ENCODE measurements at places on chromosomes 2 and 18.

GRCh38 chr2:182824767-182825158, 41.7 kb downstream of the FRZB start:
- H3K27me3 ChIP-seq = peaks cover 8% of the 10 kb centered on the region
- DNase-seq = no peak
- no peak overlapping the region for H3K4me3 ChIP-seq
- no peaks in the 10 kb centered on the region for H3K4me1 ChIP-seq

GRCh38 chr18:67525328-67526099, 9.0 kb upstream of the DSEL start:
- H3K36me3 ChIP-seq = no peaks in the 10 kb centered on the region
- no peaks in the 10 kb centered on the region for H3K4me1 ChIP-seq
- H3K4me3 ChIP-seq = no peak overlapping the region

DNA sequence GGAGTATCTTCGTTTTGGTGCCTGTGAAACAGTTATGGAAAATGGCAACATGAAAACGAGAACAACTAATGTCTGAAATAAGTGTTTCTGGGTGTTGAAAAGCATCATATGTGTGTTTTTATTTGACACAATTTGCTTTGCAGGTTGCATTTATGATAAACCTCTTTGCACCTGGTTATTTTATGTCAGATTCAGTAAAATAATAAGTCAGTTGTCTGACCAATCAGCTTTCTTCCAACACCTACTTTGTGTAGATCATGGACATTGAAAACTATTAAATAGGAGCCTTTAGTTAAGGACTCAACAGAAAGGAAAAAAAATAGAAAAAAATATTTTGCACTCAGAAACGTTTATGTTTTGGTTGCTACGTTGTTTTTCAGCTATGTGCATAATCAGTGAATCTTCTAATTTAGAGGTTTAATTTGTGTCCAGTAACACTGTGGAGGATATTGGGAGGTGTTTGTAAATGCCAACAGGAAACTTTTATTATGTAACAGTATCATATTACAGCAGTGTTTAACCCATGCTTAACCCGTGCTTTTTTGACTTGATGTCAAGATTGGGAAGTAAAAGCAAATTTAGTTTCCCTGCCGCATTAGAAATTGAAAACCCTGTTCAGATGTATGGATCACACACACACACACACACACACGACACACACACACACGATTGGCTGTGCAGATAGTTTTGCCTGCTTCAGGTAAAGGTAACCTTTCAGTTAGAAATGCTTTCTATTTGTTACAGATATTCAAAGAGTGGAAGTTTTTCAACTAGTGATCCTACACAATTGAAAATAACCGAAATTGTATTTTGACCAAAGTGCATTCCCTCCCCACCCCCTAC, 2.6 kb downstream of the PKP4 start:
- no peak overlapping the region for H3K27ac ChIP-seq
- H3K36me3 ChIP-seq = peaks cover 7% of the 10 kb centered on the region
- no peak overlapping the region for H3K4me3 ChIP-seq
- H3K4me1 ChIP-seq = peaks cover 25% of the 10 kb centered on the region
- no peak for DNase-seq

- peaks cover 9% of the 10 kb centered on the region for H3K4me1 ChIP-seq
- H3K27me3 ChIP-seq = peaks cover 9% of the 10 kb centered on the region
- no peak overlapping the region for H3K4me3 ChIP-seq
- peak; percentile 23 for DNase-seq
Measured at GRCh38 chr18:44637210-44638033, 43.3 kb upstream of the SETBP1 start.

GRCh38 chr2:231613331-231613662, 20.6 kb downstream of the TEX44 start:
- peak overlapping the region; percentile 77 for H3K4me3 ChIP-seq
- no peaks in the 10 kb centered on the region for H3K27me3 ChIP-seq
- peaks cover 59% of the 10 kb centered on the region for H3K4me1 ChIP-seq

- DNase-seq = no peak
- no peak overlapping the region for H3K27ac ChIP-seq
- H3K36me3 ChIP-seq = no peaks in the 10 kb centered on the region
- H3K4me1 ChIP-seq = peaks cover 4% of the 10 kb centered on the region
- H3K4me3 ChIP-seq = no peak overlapping the region
Measured at GRCh38 chr2:63667132-63667700, 78.5 kb downstream of the MDH1 start.

GRCh38 chr2:240126731-240127130, 9.4 kb downstream of the COPS9 start:
- H3K27ac ChIP-seq = no peak overlapping the region
- H3K4me3 ChIP-seq = no peak overlapping the region
- no peak for DNase-seq
- H3K4me1 ChIP-seq = peaks cover 4% of the 10 kb centered on the region
- no peaks in the 10 kb centered on the region for H3K27me3 ChIP-seq
- peaks cover 37% of the 10 kb centered on the region for H3K36me3 ChIP-seq

GRCh38 chr18:3623769-3624545, 174.0 kb downstream of the TGIF1 start:
- H3K4me3 ChIP-seq = peak overlapping the region; percentile 42
- peak overlapping the region; percentile 91 for H3K27ac ChIP-seq
- peak; percentile 68 for DNase-seq
- no peaks in the 10 kb centered on the region for H3K36me3 ChIP-seq
- peaks cover 39% of the 10 kb centered on the region for H3K4me1 ChIP-seq

GRCh38 chr18:48583573-48583972, 44.7 kb downstream of the CTIF start:
- no peak for DNase-seq
- no peak overlapping the region for H3K4me3 ChIP-seq
- peaks cover 3% of the 10 kb centered on the region for H3K4me1 ChIP-seq
- peaks cover 2% of the 10 kb centered on the region for H3K27me3 ChIP-seq
- H3K27ac ChIP-seq = no peak overlapping the region

- no peak for DNase-seq
- no peaks in the 10 kb centered on the region for H3K4me1 ChIP-seq
- H3K27me3 ChIP-seq = no peaks in the 10 kb centered on the region
- peaks cover 40% of the 10 kb centered on the region for H3K36me3 ChIP-seq
- no peak overlapping the region for H3K27ac ChIP-seq
Measured at GRCh38 chr2:62920070-62920469, 130.6 kb upstream of the OTX1 start.

GRCh38 chr2:99865818-99866676, 276.3 kb downstream of the AFF3 start:
- H3K4me3 ChIP-seq = no peak overlapping the region

GRCh38 chr2:20110876-20111275, 59.4 kb upstream of the LAPTM4A start:
- H3K27me3 ChIP-seq = peaks cover 19% of the 10 kb centered on the region
- no peak overlapping the region for H3K27ac ChIP-seq
- H3K4me1 ChIP-seq = no peaks in the 10 kb centered on the region
- no peak overlapping the region for H3K4me3 ChIP-seq

DNA sequence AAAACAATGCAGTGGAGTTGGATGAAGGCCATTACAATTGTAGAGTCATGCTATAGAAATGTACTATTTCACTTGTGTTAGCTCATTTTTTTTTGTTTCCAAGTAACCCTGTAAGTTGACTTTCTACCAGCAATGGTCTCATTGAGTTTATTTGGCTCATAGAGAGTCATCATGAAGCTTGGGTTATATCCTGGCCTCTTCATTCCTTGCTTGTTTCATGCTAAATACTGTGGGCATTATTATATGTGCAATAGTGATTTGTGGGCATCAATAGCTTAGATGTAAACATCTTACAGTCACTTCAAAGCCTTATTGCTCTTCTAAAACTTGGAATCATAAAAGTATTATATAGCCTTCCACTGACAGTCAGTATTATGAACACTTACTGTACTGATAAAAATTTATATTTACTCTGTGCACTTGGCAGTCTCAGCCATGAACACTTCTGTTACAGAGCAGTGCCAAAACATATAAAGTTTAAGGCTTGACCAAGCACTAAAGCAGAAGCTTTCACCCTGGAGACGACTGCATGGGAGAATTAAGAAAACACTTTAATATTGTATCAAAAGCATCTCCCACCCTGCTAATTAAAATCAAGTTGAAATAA, 751.2 kb downstream of the SATB2 start:
- no peak overlapping the region for H3K4me3 ChIP-seq
- no peak for DNase-seq
- no peak overlapping the region for H3K27ac ChIP-seq
- H3K4me1 ChIP-seq = no peaks in the 10 kb centered on the region
- H3K36me3 ChIP-seq = no peaks in the 10 kb centered on the region

DNA sequence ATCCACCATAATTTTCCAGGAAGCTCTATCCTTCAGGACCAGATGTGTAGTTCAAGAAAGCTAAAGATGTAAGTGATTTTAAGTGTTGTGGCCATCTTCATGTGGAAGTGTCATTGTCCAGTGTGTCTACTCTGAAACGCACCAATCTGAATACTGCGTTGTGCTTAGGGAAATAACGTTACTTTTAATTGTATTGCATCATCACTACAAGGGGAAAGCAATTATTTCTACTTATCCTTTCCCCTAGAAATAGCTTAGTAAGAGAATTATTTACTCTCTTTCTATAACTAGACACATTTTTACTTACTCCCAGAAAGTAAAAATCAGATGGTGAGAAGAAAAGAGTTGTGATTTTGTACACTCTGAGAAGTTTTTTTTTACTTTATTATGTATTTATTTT, 102.4 kb upstream of the DLGAP1 start:
- H3K27ac ChIP-seq = no peak overlapping the region
- no peaks in the 10 kb centered on the region for H3K4me1 ChIP-seq
- DNase-seq = no peak
- no peak overlapping the region for H3K4me3 ChIP-seq
- H3K27me3 ChIP-seq = no peaks in the 10 kb centered on the region

- peak; percentile 38 for DNase-seq
- peaks cover 11% of the 10 kb centered on the region for H3K4me1 ChIP-seq
- no peak overlapping the region for H3K4me3 ChIP-seq
- no peak overlapping the region for H3K27ac ChIP-seq
Measured at GRCh38 chr2:29920631-29921559, 491 bp downstream of the ALK start.

- H3K4me3 ChIP-seq = peak overlapping the region; percentile 83
- peaks cover 44% of the 10 kb centered on the region for H3K36me3 ChIP-seq
- DNase-seq = peak; percentile 77
- H3K27me3 ChIP-seq = no peaks in the 10 kb centered on the region
- H3K27ac ChIP-seq = peak overlapping the region; percentile 82
Measured at GRCh38 chr2:43225788-43226557, 433 bp downstream of the ZFP36L2 start.

GRCh38 chr2:83971547-83971946, 487.5 kb downstream of the SUCLG1 start:
- H3K4me3 ChIP-seq = no peak overlapping the region
- no peak overlapping the region for H3K27ac ChIP-seq

- DNase-seq = no peak
- no peaks in the 10 kb centered on the region for H3K36me3 ChIP-seq
- H3K4me3 ChIP-seq = no peak overlapping the region
- no peak overlapping the region for H3K27ac ChIP-seq
- peaks cover 29% of the 10 kb centered on the region for H3K4me1 ChIP-seq
Measured at GRCh38 chr2:207235621-207236020, 69.9 kb upstream of the KLF7 start.

DNA sequence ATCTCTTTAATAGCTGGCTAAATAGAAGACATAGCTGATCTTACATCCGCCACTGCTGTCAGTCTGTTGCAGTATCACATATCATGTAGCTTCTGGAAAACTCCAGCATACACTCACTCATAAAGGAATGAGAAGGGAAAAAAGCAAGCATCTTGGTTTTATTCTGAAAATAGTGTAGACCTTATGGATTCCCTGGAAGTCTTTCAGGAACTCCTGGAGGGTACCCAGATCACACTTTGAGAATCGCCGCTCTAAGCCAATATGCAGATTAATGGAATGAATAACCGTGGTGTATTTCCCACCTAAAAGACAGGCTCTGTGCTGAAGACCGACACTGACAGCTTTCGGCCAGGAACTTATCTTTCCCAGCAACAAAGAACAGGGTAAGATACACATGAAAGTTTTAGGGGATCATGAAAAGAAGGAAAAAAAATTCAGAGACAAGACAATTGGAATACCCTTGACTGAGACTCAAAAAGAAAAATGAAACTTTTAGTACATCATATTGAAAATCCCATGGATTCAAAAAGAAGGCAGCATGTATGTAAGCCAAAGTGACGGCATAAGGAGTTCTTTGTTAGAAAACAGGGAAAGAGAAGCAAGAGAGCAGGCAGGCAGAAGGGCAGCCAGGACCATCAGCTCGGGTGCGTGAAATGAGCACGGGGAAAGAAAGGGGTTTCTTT, 56.4 kb upstream of the SEC11C start:
- DNase-seq = no peak
- H3K4me1 ChIP-seq = peaks cover 12% of the 10 kb centered on the region
- H3K27ac ChIP-seq = no peak overlapping the region

- DNase-seq = no peak
- no peaks in the 10 kb centered on the region for H3K27me3 ChIP-seq
- H3K36me3 ChIP-seq = peaks cover 22% of the 10 kb centered on the region
- no peaks in the 10 kb centered on the region for H3K4me1 ChIP-seq
- no peak overlapping the region for H3K4me3 ChIP-seq
- no peak overlapping the region for H3K27ac ChIP-seq
Measured at GRCh38 chr2:29155578-29155977, 40.4 kb downstream of the CLIP4 start.

DNA sequence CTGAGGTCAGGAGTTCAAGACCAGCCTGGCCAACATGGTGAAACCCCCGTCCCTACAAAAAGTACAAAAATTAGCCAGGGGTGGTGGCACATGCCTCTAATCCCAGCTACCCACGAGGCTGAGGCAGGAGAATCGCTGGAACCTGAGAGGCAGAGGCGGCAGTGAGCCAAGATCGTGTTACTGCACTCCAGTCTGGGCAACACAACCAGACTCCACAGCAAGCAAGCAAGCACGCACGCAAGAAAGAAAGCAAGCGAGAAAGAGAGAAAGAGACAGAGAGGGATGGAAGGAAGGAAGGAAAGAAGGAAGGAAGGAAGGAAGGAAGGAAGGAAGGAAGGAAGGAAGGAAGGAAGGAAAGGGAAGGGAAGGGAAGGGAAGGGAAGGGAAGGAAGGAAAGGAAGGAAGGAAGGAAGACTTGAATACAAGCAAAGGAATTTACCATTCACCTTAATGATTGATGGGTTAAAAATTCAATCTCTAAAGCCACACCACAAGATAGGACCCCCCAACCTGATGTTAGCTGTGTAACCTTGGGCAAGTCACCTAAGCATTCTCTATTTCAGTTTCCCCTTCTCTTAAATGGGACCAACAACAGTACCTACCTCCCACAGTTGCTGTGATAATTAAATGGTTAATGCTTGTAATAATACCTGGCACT, 181.7 kb downstream of the ATAD2B start:
- no peak overlapping the region for H3K4me3 ChIP-seq
- no peaks in the 10 kb centered on the region for H3K4me1 ChIP-seq
- no peak for DNase-seq
- H3K36me3 ChIP-seq = peaks cover 21% of the 10 kb centered on the region
- H3K27me3 ChIP-seq = no peaks in the 10 kb centered on the region
- H3K27ac ChIP-seq = no peak overlapping the region

- H3K4me1 ChIP-seq = peaks cover 21% of the 10 kb centered on the region
- no peak for DNase-seq
- H3K27me3 ChIP-seq = no peaks in the 10 kb centered on the region
Measured at GRCh38 chr2:202723746-202724145, 89.0 kb downstream of the FAM117B start.
